A549 treated with Hydrocortisone at 1 μM for 4 hours (cell line): ENCODE measurements at places on chromosomes 3 and 15. TPM values are rescaled to one million over a fixed set of nuclear protein-coding genes. Genes with fewer than 3 reads are reported as not detected.

The CPLX3 gene
- total RNA-seq: 0.05 to 0.06 TPM in 2 of 5 replicates, not detected in the others

The CADPS gene
- not detected in 5 replicates for total RNA-seq

The KCNAB1 gene
- total RNA-seq: not detected in 5 replicates

The CHL1 gene
- total RNA-seq: not detected in 5 replicates

The SEMA6D gene
- total RNA-seq: not detected in 5 replicates

The KCTD6 gene
- 5.7 to 8.6 TPM (median 7.9 TPM) in 5 replicates for total RNA-seq

The TMEM212 gene
- not detected in 5 replicates for total RNA-seq

The NR2E3 gene
- total RNA-seq: 0.14 to 0.31 TPM (median 0.22 TPM) in 5 replicates

The GOLGA8T gene
- total RNA-seq: 0.91 to 1.7 TPM (median 1.6 TPM) in 5 replicates
